ENCODE measurements at places on chromosomes 7 and 10.

GRCh38 chr10:78942091-78942501 is 126.7 kb upstream of the ZMIZ1 start:
- no peak for DNase-seq

GRCh38 chr7:136652635-136653370 is 215.6 kb upstream of the CHRM2 start:
- no peak for DNase-seq

DNA sequence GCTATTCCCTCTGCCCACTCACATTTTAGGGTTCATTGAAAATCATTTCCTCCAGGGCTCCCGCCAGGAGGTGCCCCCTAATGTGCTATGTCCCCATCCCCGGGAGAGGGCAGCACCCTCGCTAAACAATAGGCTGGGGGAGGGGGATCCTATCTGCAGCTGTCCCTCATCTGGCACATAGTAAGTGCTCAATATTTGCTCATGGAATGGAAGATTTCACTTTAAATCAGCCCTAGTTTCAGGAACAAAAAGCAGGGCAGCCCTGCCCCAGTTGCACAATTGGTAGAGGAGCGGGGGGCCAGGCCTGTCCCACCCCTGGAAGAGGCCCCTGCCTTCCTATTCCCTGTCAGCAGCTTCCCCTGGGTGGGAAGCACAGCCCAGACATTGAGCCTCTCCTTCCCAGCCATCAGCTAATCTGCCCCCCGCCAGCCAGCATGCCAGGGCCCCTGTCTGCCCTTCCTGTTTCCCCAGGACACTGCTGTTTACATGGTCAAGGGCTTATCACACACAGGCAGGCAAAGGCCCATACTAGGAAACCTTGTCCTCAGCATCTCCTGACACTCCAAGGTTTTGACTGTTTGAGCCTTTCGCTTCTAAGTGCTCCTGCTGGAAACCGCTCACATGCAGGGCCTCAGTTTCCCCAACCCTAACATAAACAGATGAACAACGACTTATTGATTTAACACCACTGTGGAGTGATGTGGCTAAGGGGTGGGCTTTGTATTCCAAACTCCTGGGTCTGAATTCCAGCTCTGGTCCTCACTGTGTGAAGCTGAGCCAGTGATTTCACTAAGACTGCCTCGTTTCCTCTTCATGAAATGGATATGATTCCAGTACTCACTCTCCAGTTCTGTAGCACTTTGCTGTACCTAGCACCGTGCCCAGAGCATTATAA is 130.7 kb upstream of the ZMIZ1 start:
- DNase-seq = no peak

DNA sequence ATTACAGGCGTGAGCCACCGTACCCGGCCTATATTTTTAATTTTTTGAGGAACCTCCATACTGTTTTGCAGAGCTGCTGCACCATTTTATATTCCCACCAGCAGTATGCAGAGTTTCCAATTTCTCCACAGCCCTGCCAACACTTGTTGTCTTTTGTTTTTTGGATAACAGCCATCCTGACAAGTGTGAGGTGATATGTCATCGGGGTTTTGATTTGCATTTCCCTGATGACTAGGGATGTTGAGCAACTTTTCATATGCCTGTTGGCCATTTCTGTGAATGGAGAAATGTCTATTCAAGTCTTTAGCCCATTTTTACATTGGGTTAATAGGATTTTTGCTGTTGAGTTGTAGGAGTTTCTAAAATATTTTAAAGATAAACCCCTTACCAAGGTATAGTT is 22.2 kb downstream of the ENTPD7 start:
- DNase-seq = peak; percentile 14

DNA sequence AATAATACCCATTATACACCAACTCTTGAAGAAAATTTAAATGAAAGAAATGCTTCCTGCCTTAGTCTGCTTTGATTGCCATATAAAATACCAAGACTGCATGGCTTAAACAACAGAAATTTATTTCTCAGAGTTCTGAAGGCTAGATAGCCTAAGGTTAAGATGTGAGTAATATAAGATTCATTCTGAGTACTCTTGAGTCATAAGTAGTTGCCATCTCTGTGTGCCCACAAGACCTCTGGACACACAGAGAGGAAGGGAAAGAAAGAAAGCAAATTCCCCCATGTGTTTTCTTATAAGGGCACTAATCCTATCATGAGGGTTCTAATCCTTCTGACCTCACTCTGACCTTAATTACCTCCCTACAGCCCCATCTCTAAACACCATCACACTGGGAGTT is 201.2 kb downstream of the PTN start:
- DNase-seq = no peak

DNA sequence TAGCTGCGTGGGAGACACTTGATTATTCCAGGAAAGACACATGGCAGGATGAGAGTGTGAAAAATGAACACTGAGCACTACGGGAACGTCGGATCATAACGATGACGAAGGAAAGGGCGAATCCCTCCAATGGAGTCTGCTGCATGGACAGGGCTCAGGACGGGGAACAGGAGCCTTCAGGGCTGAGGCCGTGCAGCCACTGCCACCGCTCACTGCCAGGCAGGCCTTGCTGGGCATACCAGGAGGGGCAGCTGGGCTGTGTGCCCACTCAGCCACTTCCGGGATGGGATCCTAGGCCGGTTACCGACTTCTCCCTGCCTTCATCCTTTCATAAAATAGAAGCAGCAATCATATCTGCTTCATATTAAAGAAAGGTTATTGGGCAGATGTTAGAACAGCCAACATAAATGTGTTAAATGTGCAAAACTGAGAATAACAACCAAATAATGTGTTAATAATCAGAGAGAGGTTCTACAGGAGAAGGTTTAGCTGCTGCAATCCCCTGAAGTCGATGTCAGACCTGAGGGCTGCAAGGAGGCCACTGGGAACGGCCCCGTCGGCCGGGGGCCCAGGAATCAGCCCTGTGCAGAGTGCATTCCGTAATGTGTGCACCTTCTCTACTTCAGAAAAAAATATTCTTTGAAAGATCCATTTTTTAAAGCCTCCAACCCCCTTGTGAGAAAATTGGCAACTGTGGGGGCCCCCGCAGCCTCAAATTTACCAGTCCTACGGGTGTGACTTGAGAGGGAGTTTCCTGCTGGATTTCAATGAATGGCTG is 63.6 kb downstream of the ADARB2 start:
- DNase-seq = no peak

DNA sequence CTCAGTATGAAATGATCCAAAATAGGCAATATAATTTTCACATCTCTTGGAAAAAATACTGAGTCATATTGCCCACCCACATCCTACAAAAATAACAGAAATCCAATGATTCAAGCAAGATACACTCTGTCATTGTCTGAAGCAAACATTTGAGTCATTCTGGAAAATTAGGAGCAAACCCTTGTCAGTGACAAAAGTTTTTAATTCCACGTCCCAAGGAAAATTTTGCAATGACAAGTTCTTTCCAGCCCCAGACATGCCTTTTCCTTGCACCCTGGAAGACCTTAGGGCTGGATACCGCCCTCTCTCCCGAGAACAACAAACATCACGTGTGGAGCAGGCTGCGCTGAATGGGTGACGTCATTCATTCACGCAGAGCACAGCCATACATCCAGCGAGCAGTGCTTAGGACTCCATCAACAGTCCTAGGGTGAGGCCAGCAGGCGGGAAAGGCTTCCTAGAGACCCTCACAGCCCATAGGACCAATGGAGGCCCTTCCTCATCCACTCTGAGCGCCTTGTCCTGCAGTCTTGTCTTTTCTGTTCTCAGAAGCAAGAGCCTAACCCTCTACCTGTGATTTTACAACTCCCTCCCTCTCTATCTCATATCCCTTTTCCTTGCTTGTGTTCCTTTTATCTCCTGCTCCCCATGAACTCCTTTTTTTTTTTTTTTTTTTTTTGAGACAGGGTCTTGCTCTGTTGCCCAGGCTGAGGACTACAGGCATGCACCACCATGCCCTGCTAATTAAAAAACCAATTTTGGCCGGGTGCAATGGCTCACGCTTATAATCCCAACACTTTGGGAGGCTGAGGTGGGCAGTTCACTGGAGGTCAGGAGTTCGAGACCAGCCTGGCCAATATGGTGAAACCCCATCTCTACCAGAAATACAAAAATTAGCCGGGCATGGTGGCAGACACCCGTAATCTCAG is 23.5 kb upstream of the KDM7A start:
- no peak for DNase-seq

GRCh38 chr7:37493810-37494209 is 45.1 kb upstream of the ELMO1 start:
- DNase-seq = no peak

GRCh38 chr10:73997787-73998622 is at the start of gene VCL:
Gene VCL (plus strand): TSS chr10:73998116. CDS start chr10:73998208, 92 bp downstream.
- DNase-seq = peak; percentile 89

Measured in DMS 273 treated with DMSO at 0.1 percent for 48 hours (cell line).